ENCODE measurements at places on chromosomes 2 and 18.

GRCh38 chr2:40374543-40375240 lies 77.2 kb downstream of the SLC8A1 start:
- DNase-seq: no peak

- no peak for DNase-seq
Observed at GRCh38 chr2:133286326-133286922, 281.8 kb downstream of the NCKAP5 start.

DNA sequence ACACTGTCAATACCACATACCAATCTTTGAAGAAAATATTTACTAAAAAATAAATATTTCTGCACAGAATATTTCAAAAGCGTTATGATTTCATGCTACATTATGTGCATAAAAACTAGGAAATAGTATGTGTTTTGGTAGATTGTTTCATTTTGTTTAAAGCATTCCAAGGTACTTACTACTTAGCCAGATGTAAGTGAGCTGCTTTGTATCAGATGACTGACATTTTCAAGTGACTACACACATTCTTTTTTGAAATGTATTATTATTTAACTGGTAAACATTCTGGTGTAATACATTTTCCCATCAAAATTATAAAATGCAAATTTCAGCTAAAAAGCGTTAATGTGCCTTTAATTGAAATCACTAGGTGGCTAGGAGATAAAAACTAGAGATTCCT lies 21.5 kb downstream of the GCA start:
- no peak for DNase-seq

DNA sequence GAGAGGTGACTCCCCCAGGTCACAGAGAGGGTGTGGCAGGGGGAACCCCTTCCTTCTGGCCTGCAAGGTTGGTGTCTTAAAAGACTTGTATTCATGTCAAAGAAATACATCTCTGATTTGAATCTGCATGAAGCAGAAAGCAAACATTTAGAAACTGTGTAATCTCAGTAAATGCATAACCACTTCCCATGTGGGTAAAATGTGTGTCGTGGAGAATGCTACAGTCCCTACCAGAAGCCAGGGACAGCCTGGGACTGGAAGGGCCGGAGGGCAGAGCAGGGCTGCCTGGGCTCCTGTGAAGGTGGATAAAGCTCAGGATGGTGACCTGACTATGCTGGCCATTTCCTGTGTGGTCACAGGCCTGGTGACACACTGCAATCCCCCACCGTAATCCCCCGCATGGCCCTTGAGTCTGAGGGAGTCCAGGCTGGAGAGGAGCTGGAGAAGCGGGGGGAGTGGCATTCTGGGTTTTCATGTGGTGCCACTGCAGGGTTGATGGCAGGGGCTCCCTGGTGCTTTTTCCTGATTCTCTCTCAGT lies 102.2 kb downstream of the LRRC30 start:
- peak; percentile 63 for DNase-seq

DNA sequence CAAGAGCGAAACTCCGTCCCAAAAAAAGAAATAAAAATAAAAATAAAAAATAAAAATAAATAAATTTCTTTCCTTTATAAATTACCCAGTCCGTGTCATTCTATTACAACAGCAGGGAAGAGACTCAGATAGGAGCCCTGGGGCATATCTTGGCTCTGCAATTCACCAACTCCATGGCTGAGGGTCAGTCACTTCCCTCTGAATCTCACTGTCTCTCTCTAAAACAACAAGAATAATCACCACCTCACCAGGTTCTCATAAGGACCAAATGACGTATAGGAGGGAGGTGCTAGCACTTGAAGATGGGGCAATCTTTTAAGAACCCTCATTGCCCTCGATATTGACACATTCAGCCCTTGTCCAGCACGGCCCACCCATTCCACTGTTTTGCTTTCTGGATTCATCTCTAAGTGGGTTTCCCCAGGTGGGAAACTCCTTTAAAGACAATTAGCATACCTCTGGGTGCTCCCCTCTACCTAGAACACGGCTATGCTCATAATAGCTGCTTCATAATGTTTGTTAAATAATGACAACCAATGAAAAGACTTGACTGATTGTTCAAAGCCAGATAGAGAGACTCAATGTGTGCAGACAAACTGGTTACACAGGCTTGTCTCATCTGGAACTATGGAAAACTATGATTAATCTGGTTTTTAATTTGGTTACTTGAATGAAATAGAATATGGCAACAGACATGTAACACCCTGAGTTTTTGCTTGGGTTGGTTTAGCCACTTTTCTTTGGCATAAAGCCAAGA lies 15.1 kb downstream of the MYCN start:
- DNase-seq: no peak

GRCh38 chr2:88709181-88709631 lies 17.7 kb downstream of the RPIA start:
- no peak for DNase-seq

GRCh38 chr2:158600155-158600802 lies 143.5 kb downstream of the PKP4 start:
- no peak for DNase-seq

- no peak for DNase-seq
Observed at GRCh38 chr18:3405713-3406112, 44.3 kb upstream of the TGIF1 start.

DNA sequence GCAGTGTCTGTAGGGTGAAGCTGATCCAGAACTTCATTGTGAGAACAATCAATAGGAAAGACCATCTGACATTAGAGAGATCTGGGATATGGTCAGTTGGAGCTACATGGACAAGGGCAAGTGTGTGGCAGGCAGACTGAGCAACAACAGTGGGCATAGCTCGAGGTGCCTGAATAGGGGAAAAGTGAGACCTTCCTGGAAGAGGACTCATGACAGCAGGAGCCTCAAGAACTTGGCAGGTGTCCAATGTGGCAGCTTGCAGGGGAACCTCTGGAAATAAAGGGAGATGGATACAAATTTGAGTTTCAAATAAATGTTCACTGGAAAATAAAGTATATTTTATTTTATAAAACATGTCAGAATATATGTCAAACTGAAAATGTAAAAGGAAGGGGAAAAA lies 117.9 kb downstream of the TANC1 start:
- no peak for DNase-seq

DNA sequence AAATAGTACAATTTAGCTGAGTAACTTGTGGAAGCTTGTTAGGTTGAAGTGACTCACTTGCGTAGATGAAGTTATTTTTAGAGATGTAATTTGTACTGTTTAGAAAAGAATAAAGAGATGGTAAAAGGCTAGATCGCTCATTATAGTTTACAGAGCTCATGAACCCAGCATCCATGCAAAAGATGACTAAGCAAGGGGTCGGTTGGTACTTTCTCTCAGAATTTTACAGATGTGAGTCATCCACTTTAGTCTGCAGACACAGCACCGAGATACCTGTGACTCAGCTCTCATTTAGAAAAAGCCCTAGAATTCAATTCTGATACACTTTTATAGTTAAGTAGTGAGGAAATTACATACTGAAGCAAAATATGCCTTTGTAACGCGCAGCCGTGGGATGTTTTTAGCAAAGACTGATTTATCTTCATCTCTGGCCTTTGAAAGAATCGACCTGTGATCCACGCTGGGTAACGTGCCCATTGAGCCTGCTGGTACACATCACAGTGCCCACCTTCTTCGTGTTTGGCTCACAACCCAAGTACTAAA lies 116.5 kb upstream of the FOSL2 start:
- peak; percentile 72 for DNase-seq

DNA sequence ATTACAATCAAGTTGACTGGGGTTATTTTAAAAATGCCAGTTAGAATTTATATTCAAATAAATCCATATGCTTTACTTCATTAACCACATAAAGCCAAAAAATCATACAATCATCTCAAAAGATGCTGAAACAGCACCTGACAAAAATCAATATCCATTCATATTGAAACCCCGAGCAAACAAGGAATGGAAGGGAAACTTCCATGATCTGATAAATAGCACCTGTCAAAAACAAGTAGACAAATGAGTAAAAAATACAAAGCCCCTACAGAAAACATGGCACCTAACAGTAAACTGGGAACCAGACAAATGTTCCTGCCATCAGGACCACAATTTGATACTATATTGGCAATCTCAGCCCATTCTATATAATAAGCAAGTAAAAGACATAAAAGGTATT lies 227.5 kb downstream of the HDAC4 start:
- no peak for DNase-seq

- no peak for DNase-seq
Observed at GRCh38 chr2:55311444-55311870, 42.4 kb upstream of the MTIF2 start.

DNA sequence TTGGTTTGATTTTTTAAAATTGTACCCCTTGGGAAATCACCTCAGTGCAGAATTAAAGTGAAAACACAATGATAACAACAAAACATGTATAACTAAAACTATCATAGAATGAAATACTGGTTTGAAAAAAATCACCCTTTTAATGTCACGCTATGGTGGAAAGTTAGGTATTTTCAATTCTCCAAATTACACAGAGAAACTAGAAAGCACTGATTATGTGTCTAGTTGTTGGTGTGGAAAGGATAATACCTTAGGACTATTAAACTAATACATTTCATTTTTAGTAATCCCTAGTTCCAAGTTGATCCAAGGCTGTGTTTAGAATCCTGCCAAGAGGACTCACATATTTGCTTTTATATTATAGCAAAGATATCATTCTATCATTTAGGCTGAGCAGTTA lies 71.2 kb downstream of the NUP35 start:
- no peak for DNase-seq

DNA sequence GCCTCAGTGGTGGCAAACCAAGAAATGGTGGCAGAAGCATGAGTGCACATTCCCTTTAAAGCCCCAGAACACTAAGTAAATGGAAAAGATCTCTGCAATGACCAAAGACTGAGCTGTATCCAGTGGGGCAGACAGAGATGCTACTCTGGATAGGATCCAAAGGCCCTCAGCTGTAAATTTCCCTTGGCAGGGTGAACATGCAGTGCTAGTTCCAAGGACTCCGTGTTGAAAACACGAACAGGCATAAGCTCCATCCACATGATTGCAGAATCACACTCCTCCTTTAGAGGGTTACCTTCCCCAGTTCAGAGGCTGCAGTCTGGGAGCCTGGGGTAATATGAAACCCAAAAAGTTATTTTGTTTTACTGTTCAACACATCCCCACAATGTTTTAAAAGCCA lies 98.6 kb upstream of the KLF7 start:
- no peak for DNase-seq

GRCh38 chr2:10184421-10184820 lies 61.9 kb downstream of the RRM2 start:
- DNase-seq: no peak

- DNase-seq: no peak
Observed at GRCh38 chr2:98726205-98726604, 4.7 kb downstream of the MGAT4A start.

DNA sequence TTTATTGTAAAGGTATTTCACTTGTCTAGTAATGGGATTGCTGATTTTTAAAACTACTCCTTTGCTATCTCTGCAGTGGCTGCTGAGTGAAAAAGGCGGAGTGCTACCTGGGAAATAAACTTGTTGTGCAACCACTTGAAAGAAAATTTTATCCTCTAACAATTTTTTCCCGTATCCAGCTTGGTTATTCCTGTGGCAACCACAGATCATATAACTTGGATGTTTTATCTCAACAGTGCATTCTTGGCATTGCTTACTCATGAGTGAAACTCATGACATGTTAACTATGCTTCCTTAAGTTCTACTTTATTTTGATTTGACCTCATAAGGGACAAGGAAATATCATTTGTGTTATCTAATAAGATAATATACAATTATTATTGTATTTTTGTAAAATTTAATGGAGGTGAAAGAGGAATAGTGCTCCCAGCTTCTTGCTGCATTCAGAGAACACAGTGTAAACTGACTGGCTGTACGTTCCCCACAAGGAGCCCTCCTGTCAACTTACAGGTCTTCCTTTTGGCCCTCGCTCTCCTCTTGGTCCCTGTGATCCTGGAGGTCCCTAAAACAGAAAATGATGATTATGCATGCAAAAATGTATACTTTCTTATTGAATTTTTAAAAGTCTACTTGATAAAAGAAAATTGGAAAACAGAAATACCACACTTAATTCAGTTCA lies 82.7 kb downstream of the COL5A2 start:
- no peak for DNase-seq

DNA sequence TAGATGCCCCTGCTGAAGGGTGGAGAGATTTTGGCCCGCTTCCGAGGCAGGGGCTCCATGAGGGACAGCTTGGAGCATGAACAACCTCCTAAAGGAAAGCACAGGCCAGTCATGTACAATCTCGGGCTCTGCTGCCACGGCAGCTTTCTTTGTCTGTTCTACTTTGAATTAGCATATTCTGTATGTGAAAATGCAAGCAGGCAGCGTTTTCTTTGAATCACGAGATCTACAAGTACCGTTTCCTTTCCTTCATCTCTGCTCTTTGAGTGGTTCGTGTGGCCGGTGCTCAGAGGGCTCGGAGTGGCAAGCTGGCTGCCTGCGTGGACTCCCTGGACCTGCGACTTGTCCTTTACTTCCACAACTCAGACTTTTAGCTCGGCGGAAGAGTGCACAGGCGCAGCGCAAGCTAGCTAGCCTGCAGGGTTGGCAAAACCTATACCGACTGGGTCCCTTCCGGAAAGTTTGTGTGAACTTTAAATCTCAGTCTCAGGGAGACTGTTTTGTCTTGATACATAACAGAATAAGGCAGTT lies 6.9 kb downstream of the TWIST2 start:
- peak; percentile 44 for DNase-seq

- no peak for DNase-seq
Observed at GRCh38 chr2:64906853-64907536, 82.2 kb upstream of the SLC1A4 start.

DNA sequence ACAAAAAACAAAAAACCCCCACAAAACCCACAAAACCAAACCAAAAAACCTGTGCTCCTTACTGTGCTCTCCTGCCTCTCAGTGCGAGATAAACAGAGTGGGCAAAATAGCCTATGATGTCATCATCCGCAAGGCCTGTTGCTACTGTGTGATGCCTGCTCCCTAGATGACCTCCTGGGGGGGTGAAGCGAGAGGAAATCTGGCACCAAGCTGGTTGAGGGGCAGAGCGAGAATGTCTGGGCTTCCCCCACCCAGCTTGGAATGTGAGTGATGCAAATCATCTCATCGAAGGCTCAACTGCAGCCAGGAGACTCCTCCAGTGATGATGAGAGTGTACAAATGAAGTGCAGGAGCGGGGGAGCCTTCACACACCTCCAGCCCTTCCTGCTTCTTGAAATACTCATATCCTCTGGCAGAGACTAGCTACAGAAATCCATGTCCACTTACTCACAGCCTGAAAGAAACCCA lies 57.7 kb upstream of the MAP4K3 start:
- peak; percentile 92 for DNase-seq

GRCh38 chr2:148853458-148853857 lies 21.6 kb upstream of the KIF5C start:
- no peak for DNase-seq

DNA sequence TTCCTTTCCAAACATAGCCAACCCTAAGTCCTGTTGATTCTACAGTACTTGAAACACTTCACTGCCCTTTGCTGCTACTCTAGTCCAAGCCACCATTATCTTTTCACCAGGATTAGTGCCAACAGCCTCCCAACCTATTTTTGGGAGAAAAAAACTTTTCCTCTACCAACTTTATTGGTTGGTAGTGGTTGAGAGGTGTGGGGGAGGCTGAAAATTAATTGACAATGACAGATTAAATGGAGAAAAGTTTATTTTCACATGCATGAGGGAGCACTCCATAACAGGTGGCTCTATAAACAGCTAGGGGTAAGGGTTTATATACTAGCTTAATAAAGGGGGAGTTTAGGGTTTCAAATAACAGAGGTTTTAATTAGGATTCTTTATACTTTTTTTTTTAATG lies 37.8 kb upstream of the ITPRID2 start:
- DNase-seq: no peak

- DNase-seq: no peak
Observed at GRCh38 chr18:79466591-79466990, 70.9 kb downstream of the NFATC1 start.

GRCh38 chr18:62070302-62070701 lies 116.6 kb downstream of the PIGN start:
- DNase-seq: no peak
